Esophagus squamous epithelium (tissue), 5 donors: ENCODE measurements at places on chromosomes 5 and 9. TPM values are rescaled to one million over a fixed set of nuclear protein-coding genes. Genes with fewer than 3 reads are reported as not detected.

Gene KCNV2
- total RNA-seq: not detected

DNA sequence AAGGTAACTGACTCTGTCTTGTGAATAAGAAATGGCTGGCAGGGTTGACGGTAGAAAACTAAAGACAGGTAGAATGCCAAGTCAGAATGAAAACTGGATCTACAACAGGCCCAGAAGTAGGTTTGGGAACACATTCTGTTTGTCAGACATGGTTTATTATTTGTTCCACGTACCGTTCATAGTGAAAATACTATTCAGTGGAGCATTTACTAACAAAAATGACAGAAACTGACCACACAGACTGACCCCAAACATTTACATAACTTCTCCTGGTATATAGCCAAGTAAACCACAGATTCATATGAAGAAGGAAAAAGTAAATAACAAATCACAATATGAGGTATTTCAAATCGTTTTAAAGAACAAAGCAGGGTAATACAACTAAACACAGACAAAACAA, 73.7 kb downstream of the SLC38A9 start:
- no peak for DNase-seq

- no peak for DNase-seq
These were observed 633.8 kb downstream of the SLCO4C1 start for GRCh38 chr5:101662263-101662662.

- no peak for DNase-seq
These were observed 10.3 kb upstream of the RIOK2 start for GRCh38 chr5:97193355-97193688.

DNA sequence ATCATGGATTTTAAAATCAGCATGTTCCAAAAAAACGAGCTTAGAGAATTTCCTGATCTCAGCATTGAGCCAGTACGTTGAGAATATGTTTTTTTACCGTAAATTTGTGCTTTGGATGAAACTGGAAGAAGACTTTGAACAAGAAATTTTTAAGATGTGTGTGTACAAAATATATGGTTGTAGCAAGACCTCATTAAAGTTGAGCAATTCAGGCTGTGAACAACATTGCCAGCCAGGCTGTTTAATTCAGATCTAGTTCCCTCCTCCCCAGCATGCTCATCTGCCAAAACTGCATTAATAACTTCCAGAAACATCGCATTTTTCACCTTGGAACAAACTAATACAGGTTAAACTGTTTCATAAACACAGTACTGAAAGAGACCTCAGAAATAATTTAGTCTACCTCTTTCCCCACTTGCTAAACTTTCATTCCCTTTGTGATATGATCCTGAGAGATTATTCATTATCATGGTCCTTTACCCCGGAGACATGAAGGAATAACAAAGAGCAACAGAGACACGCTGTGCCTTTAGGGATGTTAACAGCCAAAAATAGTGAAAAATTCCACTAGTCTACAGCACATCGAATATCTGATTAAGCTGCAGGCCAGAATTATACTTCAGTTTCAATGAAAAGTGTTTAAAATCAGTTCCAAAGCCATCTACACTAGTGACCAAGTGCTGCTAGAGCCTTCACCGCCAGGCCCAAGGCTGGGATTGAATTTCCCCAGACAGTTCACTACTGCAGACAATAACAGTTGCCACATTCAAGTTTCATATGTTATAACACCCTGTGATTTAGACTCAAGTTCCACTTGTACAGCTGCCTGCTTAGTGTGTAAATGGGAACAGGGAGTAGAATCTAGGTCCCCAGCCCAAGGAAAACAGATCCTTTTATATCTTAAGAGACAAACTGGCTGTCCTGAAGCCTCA, 89.6 kb downstream of the EFNA5 start:
- DNase-seq: no peak
